SK-N-SH (cell line): ENCODE measurements at places on chromosomes 4 and X. TPM values are rescaled to one million over a fixed set of nuclear protein-coding genes. Genes with fewer than 3 reads are reported as not detected.

DNA sequence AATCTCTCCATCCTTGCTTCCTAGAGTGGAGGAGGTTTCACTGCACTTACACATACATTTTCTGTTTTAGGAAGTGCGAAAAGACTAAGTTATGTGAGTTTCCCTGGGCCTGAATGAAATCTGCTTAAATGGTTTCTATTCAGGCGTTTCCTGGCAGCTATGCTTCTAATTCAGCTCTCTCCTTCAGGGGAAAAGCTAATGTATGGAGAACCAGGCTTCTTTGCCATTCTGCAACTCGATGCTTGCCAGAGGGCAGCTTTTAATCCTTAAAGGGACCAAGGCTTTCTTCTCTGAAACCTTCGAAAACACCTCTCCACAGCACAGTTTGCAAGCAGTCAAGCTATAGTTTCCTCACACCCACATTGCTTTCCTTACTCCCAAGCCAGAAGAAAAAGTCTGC lies 89.5 kb upstream of the ARX start:
- H3K4me3 ChIP-seq = no peak overlapping the region
- H3K4me1 ChIP-seq = no peaks in the 10 kb centered on the region
- no peak overlapping the region for H3K27ac ChIP-seq
- H3K27me3 ChIP-seq = no peaks in the 10 kb centered on the region
- DNase-seq = no peak
- no peaks in the 10 kb centered on the region for H3K36me3 ChIP-seq

GRCh38 chr4:1533501-1534064 lies 127.3 kb upstream of the NKX1-1 start:
- no peaks in the 10 kb centered on the region for H3K36me3 ChIP-seq
- H3K4me1 ChIP-seq = no peaks in the 10 kb centered on the region
- peaks cover 57% of the 10 kb centered on the region for H3K27me3 ChIP-seq
- DNase-seq = no peak
- no peak overlapping the region for H3K27ac ChIP-seq

DNA sequence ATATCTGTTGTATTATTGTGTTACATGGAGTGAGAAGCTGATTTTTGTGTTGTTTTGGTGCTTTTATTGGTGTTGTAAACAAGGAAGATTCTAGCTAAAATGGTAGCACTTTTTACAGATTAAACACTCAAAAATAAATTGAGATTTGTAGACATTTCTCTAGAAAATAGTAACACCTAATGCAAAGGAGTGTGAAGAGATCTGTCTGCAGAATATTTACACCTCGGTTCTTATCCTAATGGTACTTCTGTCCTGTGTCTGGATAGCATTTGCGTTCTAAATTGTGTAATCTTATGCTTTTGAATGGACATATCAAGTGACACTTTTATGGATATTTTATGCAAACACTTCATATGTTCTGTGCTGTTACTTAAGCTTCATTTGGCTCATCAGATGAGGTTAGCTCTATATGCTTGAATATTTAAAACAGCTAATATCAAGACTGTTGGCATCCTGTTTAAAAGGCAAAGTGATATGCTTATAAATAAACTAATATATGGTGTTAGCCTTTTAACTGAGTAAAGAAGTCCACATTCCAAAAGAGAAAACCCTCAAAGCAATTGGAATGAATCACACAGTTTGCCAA lies 6.0 kb downstream of the PCDH7 start:
- DNase-seq = no peak
- H3K27me3 ChIP-seq = peaks cover 24% of the 10 kb centered on the region
- no peaks in the 10 kb centered on the region for H3K36me3 ChIP-seq
- no peaks in the 10 kb centered on the region for H3K4me1 ChIP-seq

DNA sequence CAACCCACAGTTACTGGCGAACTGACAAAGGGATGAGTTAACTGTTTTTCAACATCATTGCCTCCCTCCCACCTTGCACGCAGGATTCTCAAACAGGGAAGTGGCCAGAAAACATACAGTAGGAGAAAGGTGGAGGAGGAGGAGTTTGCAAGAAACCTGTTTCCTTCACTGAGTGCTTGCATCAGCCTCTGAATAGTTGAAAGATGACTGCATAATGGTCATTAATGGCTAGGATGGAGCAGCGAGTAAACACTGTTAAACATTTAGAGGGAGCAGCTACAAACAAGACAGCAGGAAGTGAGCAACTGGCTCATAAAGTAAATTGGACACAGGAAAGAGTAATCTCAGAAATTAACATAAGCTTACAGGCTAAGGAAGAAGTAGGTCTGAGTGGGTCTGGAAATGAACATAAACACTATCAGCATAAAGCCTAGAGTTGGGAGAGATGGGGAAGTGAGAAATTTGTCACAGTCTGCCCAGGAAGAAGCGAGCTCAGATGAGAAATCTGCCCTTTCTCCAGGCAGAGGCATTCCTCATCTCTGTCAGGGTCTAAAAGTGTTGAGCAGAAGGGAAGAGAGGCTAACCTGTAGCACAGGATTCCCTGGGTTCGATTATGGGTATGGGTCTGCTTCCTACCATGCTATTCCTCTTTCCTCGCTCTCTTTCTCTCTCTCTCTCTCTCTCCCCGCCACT lies 38.6 kb downstream of the TRPC5OS start:
- H3K27me3 ChIP-seq = peaks cover 5% of the 10 kb centered on the region; the same call in 1 of the 2 replicates
- no peak overlapping the region for H3K4me3 ChIP-seq
- no peak overlapping the region for H3K27ac ChIP-seq

GRCh38 chrX:21255032-21255618 lies 119.1 kb upstream of the CNKSR2 start:
- no peak overlapping the region for H3K27ac ChIP-seq
- no peaks in the 10 kb centered on the region for H3K36me3 ChIP-seq
- H3K27me3 ChIP-seq = no peaks in the 10 kb centered on the region
- DNase-seq = no peak
- H3K4me3 ChIP-seq = no peak overlapping the region

GRCh38 chr4:8073206-8073863 lies 85.3 kb downstream of the ABLIM2 start:
- no peak overlapping the region for H3K4me3 ChIP-seq
- H3K36me3 ChIP-seq = no peaks in the 10 kb centered on the region
- peak; percentile 81 for DNase-seq
- no peaks in the 10 kb centered on the region for H3K4me1 ChIP-seq
- H3K27me3 ChIP-seq = no peaks in the 10 kb centered on the region

DNA sequence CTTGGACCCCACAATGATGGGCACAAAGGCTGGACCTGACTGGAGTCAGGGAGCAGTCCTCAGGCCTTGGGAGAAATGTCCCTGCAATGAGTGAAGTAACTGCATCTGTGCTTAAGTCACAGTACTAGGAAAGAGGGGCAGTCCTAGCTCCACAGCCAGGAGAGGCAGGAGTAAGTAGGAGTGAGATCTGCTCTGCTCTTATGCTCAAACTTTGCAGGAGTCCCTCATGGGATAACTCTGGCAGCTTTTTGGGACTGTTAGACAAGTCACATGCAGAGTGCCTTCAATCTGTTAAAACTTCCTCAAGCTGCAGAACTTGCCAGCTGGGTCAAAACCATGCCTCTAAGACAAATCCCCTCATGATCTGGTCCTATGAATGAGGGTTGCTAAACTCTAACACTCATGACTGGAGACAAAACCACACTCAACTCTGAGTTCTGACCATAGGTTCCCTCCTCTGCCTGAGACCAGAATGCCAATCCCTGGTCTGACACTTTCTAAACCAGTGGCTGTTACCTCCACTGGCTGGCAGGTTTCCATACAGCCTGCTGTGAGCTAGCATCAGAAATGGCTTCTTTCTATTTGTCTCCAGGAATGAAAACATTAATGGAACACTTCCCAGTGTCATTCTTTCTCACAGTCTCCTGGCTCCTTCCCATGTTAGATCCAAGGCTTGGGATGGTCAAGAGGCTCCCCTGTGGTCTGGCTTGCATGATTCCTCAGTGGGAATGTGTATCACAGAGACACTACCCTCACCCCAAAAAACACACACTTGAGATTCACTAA lies 819.3 kb downstream of the PCDH7 start:
- H3K4me1 ChIP-seq = no peaks in the 10 kb centered on the region
- no peak overlapping the region for H3K27ac ChIP-seq
- no peaks in the 10 kb centered on the region for H3K36me3 ChIP-seq
- no peak overlapping the region for H3K4me3 ChIP-seq
- DNase-seq = no peak
- H3K27me3 ChIP-seq = no peaks in the 10 kb centered on the region

CLDN34 gene
- not detected in 2 replicates for polyA plus RNA-seq

ODAPH gene
- polyA plus RNA-seq = 0.03 and 0.19 TPM in 2 replicates

TASL gene
- not detected in 2 replicates for polyA plus RNA-seq

HMX1 gene
- 0.11 and 0.20 TPM in 2 replicates for polyA plus RNA-seq

CSAG2 gene
- not detected in 2 replicates for polyA plus RNA-seq

VEGFC gene
- polyA plus RNA-seq = 81.9 and 84.7 TPM in 2 replicates

PABPC1L2A gene
- not detected in 2 replicates for polyA plus RNA-seq

CXCL3 gene
- polyA plus RNA-seq = 0.31 and 0.34 TPM in 2 replicates

MAGEC3 gene
- polyA plus RNA-seq = 0.26 and 0.91 TPM in 2 replicates

LRP2BP gene
- polyA plus RNA-seq = 0.30 and 0.52 TPM in 2 replicates

XAGE1A gene
- polyA plus RNA-seq = 16.0 and 76.7 TPM in 2 replicates
